ENCODE measurements at places on chromosomes 3 and 15.

DNA sequence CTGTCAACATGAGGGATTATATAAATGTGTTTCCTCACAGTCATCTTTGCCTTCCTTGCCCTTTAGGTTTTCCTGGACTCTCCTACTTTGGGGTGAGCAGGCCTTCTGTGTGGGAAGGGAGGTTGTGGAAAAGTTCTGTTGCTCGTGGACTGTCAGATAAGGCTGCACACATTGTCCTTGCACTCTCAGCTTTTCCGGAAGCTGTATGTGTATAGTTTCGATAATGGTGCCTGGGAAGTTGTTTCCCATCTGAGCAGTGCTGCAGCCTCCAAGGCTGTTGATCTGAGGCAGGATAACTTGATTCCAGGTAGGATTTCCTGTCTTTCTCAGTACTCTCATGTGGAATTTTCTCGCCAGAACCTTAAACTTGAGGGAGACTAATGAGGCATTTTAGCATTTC lies 297.8 kb upstream of the AZI2 start:
- no peak for DNase-seq

GRCh38 chr3:149796026-149796425 lies 3.7 kb upstream of the ANKUB1 start:
- no peak for DNase-seq

DNA sequence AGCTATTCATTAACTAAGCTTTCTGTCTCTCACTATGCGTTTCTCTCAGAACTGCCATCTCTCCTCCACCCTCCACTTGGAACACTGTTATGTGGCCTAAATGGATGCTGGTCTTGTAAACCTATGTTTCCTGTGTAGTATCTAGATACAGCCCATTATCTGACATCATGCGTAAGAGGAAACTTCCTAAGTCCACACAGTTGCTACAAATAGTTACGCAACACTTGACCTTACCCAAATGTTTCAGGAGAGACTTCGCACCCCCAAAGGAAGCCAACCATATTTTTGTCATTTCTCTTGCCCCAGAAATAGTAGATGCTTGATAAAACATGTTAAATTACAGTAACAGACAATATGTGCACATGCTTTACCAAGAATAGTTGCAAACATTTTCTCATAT lies 87.2 kb upstream of the TPRG1 start:
- no peak for DNase-seq

DNA sequence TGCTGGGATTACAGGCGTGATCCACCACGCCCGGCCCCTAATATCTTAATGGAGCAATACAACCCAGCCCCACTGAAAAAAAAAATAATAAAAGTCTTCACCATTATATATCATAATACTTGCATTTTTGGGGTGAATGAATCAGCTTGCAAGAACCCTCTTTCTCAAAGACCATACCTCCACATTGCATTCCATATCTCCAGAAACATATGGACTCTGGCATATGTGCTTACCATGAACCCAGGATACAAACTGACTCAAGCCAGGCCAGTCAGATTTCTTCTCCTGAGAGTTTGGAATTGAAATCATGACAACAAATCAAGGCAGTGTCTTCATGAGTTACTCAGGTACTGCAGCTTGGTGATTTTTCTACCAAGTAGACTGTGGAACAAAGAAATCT lies 101.2 kb downstream of the FRMD5 start:
- no peak for DNase-seq

GRCh38 chr3:177596248-177596815 lies 399.1 kb upstream of the TBL1XR1 start:
- no peak for DNase-seq

DNA sequence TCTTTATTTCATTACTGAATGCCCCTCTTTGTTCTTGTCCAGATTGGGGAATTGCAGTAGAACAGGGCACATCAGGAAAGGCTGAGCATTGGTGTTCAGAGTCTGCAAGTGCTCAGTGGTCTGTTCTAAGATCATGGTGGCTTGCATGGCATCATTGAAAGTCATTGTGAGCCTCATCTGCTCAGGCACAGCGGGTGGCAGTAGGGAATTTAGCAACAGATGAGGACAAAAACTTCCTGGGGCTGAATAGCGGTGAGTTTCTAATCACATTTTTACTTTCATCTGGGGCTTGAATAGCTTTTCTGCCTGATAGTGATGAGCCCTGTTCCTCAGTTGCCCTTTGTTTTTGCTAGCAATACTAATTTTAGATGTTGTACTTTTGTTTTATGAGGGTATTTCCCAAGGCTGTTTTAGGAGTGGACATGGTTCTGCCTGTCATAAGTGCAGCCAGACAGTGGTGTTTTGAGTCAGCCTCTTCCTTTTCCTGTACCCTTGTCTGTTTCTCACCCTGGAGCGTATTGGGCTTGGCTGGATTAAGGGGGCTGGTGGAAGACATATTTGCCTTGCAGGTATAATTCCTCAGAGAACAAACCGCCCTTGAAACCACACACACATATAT lies 127.2 kb upstream of the IL12A start:
- DNase-seq: no peak

DNA sequence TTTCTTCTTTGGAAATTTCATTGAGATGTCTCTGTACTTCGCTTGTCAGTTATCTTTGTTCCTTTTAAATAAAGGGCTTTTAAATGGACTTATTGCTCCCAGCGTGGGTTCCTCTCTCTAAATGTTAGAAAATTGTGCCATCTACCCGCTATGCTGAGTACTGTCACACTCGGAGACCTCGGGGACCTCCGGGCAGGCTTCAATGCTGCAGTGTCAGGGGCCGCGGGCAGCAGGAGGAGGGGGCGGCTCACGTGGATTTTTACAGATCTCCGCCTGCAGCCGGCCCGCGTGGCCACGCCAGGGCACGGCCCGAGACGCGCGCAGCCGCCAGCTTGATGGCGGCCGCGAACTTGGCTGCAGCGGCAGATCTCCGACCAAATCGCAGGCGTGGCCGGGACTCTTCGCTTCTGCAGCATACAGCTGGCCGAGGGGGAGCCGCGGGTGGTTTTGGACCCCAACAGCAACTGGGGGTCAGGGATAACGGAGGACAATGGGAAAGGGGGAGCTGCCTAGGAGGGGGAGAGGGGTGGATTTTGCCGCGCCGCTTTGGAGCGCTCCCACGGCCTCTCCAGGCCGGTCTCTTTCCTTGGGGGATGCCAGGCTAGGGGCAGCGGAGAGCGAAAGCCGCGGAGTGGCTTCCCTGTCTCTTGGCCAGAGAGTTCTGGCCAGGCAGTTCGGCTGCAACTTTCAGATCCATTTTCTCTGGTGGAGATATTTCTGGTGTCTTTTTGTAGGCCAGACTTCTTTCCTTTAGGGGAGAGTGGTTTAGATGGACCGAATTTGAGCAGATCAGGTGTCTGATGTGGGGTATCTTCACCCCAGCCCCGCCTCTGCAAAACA lies 15.3 kb downstream of the NR2F2 start:
- no peak for DNase-seq

Measured in stimulated activated effector memory CD8-positive, alpha-beta T cell treated with anti-CD3 and anti-CD28 coated beads, Interleukin-12 subunit alpha, Interleukin-12 subunit beta, amount 100 ng/mL, for 72 hours (primary cell).